ENCODE measurements at places on chromosomes 3 and 15.
A peak's percentile ranks its signal among the peaks of the same experiment; 100 is the strongest.

DNA sequence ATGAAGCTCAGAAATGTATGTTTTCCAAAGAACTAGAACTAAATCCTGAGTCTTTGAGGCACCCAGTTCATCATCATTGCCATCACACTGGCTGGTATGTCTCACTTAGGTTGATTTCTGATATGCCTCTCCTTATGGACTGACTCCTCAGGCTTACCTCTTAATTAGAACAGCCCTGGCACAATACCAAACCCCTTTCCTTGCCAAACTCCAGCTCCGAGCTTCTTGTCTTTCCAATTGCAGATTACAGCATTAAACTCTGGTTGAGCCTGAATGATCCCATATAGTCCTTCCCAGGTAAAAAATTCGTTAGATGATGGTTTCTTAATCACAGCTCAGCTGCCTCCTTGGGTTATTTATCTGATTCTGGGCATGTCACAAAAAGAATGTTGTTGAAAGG lies 66.3 kb downstream of the RTP4 start:
- no peak for DNase-seq

- DNase-seq, result no peak
These were observed 79.9 kb downstream of the UBP1 start for GRCh38 chr3:33360136-33360825.

- DNase-seq, result no peak
These were observed 27.4 kb downstream of the ARIH2 start for GRCh38 chr3:48945891-48946549.

GRCh38 chr15:38733331-38733730 lies 168.7 kb upstream of the RASGRP1 start:
- DNase-seq, result no peak

DNA sequence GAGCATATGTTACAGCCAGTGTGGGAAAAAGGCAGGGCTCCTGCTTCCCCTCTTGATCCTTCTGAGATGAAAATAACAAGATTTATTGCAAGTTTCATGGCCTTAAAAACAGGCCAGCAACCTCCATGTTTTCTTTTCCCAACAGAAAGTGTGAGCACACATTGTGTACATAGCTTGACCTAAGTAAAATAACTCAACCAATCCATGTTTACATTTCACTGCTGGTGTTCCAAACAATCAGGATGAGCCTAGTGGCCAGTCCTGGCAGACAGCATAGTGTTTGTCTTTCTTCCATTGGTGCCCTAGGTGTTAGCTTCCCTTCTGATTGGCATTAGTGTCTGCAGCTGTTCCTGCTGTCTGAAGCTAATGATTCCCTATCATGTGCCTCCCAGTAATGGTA lies 847.7 kb downstream of the EPHA3 start:
- DNase-seq, result no peak

- DNase-seq, result no peak
These were observed 18.1 kb downstream of the DNAJC13 start for GRCh38 chr3:132435224-132435910.

GRCh38 chr3:195240939-195241338 lies 30.0 kb downstream of the XXYLT1 start:
- DNase-seq, result no peak

GRCh38 chr3:31448035-31448881 lies 84.5 kb upstream of the STT3B start:
- no peak for DNase-seq

GRCh38 chr3:183560607-183561006 lies 5.1 kb upstream of the KLHL6 start:
- no peak for DNase-seq

- DNase-seq, result peak; percentile 85
These were observed 85.9 kb downstream of the AQP9 start for GRCh38 chr15:58224068-58224467.

GRCh38 chr3:52088445-52089367 lies 32.3 kb upstream of the DUSP7 start:
- DNase-seq, result no peak

DNA sequence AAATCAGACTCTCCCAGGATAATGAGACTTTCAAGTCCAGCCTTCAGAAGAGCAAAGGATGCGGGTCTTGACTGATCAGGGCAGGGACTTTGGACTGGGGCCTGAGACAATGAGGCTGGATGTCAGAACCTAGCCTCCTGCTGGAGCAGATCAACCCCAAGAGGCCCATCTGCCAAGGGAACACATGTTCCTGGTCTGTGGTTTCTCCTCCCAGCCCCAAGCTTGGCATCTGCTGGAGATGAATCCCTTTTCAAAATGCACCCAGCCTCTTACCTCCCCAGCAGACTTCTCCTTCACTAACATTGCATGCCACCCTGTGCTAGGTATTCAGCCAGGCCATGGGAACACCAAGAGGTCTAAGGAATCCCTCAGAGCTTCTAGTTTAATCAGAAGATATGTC lies 43.7 kb upstream of the MFGE8 start:
- DNase-seq, result no peak

DNA sequence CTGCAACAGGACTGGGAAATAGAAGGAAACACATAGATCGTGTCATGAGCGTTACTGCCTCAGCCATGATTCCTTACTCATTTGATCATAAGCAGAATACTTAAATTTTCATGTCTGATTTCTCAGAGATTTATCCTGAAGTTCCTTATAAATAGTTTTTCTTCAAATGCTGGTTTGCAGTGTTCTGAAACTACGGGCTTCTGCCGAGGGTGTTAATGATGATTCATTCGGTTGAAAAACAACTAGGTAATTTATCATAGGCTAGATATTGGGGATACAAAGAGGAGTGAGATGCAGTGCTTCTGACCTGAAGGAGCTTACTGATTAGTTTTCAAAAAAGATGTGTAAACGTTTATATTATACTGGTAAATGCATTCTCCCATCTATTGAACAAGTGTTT lies 428.9 kb downstream of the NLGN1 start:
- DNase-seq, result no peak

- no peak for DNase-seq
These were observed 28.1 kb downstream of the LSAMP start for GRCh38 chr3:116417151-116417550.

DNA sequence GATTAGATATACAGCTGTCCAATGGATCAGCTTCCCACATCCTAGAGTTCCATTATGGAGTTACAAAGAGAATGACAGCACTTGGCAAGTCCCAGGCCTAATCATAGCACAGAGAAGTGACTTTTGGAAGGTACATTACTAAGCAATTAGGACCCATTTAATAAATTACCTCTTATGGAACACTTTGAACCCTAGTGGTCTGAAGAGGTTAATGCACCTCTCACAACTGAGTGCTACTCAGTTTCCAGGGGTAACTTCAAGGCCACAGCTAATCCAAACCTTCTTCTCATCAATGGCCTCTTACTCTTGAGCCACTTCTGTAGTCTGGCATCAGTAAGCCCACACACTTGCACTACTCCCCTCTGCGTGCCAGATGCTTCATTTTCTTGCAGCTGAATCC lies 34.9 kb upstream of the MEIS2 start:
- no peak for DNase-seq

GRCh38 chr3:39445927-39446326 lies 21.6 kb upstream of the MOBP start:
- DNase-seq, result no peak

- no peak for DNase-seq
These were observed 67.1 kb downstream of the MB21D2 start for GRCh38 chr3:192850451-192850981.

DNA sequence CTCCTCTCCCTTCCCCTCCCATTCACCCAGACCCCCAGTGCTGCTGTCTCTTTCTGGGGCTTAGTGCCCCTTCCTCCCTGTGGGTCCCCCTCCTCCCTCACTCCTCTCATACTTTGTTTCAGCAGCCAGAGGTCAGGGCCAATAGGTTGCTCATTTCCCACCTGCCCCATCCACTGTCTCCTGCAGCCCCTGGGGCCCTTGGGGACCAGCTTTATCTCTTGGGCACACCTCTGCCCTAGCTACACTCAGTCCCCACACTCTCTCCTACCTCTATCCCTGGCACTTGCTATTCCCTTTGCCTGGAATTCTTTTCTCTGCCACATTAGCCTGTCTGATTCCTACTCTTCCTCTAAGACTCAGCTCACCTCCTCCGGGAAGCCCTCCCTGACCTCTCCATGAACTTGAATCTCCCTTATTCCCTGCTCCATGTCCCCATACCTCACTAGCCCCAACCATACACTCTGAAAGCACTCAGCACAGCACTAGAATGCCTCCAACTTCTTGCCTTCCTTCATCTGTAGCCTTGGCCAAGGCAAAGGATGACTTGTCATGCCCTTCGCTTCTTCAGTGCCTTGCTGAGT lies 14.6 kb downstream of the ANPEP start:
- DNase-seq, result no peak

DNA sequence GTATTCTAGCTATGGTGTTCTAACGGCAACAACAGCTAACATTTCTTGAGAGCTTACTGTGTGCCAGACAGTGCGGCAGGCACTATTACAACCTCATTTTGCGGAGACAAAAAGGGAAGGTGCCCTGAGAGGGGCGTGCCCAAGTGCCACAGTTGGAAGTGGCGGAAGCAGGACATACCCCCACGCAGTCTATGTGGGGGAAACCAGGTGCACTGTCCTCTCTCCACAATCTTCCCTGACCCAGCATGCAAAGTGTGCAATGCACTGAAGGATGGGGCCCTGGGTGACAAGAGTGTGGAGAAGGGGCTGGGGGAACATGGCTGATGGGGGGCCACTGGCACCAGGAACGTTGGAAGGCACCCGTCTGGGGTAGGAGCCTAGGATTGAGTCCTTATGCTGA lies 8.6 kb downstream of the ANP32A start:
- DNase-seq, result no peak

DNA sequence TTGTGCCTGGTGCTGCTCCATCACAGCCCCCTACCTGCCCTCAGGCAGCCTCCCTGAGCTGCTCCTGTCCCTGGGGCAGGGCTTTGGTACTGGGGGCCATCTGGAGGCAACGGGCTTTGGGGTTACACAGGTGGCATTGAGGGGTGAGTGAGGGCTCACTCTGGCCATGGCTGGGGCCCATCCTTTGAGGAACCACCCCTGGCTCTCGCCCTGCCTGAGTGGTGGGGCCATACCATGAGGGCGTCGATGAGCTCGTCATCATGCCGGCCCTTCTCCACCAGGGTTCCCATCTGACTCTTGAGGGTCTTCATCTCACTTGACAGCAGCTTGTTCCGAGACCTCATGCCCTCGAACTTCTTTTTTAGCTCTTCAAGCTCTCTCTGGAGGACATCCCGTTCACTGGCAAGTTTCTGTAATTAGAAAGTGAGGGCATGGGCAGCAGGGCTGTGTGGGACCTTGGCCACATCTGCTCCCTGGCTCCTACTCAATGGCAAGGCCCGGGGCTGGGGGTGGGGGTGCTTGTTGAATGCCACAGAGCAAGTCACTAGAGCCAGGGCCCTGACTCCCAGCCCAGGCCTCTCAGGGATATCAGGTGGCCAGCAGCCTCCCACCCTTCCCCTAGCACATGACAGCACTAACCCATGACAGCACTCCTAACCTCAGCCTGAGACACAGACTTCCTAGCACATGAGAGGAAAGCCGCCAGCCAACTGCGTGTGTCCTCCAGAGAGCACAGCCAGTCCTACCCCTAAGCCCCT lies 33.5 kb downstream of the CCDC13 start:
- DNase-seq, result no peak

GRCh38 chr3:125166599-125167136 lies 45.9 kb downstream of the SLC12A8 start:
- DNase-seq, result no peak

DNA sequence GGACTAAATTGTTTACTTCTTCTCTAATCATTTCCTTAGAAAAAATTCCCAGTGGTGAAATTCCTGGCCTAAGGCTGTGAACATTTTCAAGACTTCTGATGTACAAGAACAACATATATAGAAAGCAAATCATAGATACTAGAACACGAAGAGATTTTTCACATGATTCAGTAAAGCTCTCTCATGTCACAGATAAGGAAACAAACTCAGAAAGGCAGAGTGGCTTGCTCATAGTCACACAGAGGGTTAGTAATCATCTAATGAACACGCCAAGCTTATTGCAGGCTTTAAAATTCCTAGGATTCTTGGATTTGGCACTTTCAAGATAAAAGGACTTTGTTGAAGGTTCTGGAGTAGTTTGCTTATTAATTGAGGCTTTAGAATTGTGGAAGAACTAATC lies 26.2 kb downstream of the CRTAP start:
- no peak for DNase-seq

- DNase-seq, result no peak
These were observed 38.8 kb upstream of the EIF5A2 start for GRCh38 chr3:170947018-170947769.

DNA sequence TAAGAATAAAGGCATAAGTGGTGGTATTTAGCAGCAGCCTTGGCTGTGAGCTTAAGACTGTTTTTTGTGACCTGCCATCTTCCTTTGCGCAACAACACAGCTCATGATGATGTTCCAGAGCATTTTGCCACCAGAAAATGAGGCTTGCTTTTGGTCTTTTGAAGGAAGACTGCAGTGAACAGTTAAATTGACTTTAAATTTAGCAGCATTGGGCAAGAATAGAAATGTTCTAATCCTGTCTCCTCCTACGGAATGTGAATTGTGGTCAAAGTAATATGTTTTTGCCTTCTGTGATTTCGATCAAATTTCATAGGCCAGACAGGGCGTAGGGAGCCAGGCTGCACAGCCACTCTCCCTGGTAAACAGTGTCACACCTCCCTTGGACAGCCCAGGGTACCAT lies 460.7 kb upstream of the RASGRP1 start:
- no peak for DNase-seq

DNA sequence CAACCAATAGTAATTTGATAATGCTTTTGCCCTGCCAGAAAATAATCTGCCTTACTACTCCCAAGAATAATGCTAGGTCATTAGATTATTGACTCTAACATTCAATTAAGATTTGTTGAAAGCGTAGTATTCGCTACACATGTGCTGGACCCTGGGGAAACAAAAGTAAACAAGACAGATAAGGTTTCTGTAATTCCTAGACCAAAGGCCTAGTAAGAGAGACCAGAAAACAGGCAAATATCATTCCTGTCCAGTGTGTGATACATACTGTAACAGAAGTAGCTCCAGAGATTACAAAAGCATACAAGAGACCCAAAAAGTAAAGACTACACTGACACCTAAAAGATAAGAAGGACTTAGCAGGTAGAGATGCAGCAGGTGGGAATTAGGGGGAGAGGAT lies 60.8 kb downstream of the PLOD2 start:
- no peak for DNase-seq

- no peak for DNase-seq
These were observed 52.9 kb downstream of the EXOG start for GRCh38 chr3:38549082-38549481.

DNA sequence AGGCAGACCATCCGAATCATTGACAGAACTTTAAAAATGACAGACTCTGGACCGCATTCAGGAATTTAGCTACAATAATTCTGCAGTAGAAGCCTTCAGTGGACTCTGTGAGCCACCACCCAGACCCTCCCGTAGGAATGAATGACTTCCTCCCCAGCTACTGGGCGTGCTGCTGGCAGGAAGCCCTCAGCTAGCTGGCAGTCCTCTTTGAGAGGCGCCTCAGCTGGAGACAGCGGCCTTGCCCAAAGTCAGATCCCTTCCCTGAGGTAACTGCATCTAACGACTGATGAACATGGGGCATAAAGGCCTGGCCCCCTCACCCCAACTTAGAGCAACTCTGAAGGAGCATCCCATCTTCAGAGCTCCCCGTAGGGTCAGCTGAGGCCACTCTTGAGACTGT lies 25.8 kb downstream of the CRABP1 start:
- DNase-seq, result no peak

GRCh38 chr3:30548600-30548999 lies 57.8 kb upstream of the TGFBR2 start:
- no peak for DNase-seq

- no peak for DNase-seq
These were observed 233.3 kb downstream of the RBMS3 start for GRCh38 chr3:29514170-29514569.

GRCh38 chr15:50210462-50211157 lies 28.6 kb downstream of the SLC27A2 start:
- no peak for DNase-seq

GRCh38 chr3:36695769-36696137 lies 68.6 kb downstream of the DCLK3 start:
- no peak for DNase-seq
